Stimulated activated CD4-positive, alpha-beta T cell treated with anti-CD3 and anti-CD28 coated beads, Interleukin-15, amount 100 ng/mL, for 1 hour (primary cell): ENCODE measurements at places on chromosomes 5 and 9.

- DNase-seq, result no peak
Observed at GRCh38 chr5:155807884-155808576, 518.9 kb upstream of the SGCD start.

- DNase-seq, result no peak
Observed at GRCh38 chr5:14399054-14399692, 182.4 kb upstream of the OTULINL start.

- no peak for DNase-seq
Observed at GRCh38 chr9:133045132-133045531, 14.3 kb downstream of the GTF3C5 start.

GRCh38 chr5:77866198-77866597, 90.1 kb upstream of the TBCA start:
- DNase-seq, result no peak

DNA sequence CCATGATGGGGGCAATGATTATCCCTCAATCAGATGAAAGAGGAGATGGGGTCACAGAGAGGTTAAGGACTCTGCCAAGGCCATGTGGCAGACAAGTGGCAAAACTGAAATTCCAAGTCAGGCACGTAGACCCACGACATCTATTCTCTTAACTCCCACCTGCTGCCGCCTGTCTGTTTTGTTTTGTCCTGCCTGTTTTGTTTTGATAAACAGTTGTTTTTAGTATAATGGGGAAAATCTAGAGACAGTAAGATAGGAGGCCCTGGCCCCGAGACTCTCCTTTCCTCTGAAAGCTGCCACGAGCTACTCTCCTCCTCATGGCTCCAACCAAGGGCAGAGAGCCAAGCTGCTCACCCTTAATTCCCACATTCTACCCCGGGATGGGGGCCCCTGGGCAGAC, 4.9 kb downstream of the FSTL4 start:
- no peak for DNase-seq

- no peak for DNase-seq
Observed at GRCh38 chr5:116044073-116044472, 11.8 kb downstream of the ARL14EPL start.

- no peak for DNase-seq
Observed at GRCh38 chr5:144438237-144438636, 267.6 kb downstream of the KCTD16 start.

DNA sequence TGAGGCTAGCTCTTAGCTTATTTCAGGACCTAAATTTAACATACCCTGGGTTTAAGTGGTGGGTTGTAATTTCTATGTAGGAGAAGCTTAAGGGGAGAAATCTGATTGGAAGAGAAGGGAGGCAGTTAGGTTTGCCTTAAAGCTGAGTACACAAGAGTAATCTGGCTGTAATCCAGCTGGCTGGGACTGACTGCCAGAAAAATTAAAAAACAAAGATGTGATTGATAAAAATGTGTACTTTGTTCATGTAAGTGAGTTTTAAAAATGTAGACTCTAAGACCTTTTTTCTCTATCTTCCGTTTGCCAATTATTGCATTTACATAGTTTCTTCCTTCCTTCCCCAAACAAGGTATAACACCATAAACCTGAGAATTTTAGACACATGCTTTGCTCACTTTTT, 17.5 kb upstream of the MSMP start:
- no peak for DNase-seq

DNA sequence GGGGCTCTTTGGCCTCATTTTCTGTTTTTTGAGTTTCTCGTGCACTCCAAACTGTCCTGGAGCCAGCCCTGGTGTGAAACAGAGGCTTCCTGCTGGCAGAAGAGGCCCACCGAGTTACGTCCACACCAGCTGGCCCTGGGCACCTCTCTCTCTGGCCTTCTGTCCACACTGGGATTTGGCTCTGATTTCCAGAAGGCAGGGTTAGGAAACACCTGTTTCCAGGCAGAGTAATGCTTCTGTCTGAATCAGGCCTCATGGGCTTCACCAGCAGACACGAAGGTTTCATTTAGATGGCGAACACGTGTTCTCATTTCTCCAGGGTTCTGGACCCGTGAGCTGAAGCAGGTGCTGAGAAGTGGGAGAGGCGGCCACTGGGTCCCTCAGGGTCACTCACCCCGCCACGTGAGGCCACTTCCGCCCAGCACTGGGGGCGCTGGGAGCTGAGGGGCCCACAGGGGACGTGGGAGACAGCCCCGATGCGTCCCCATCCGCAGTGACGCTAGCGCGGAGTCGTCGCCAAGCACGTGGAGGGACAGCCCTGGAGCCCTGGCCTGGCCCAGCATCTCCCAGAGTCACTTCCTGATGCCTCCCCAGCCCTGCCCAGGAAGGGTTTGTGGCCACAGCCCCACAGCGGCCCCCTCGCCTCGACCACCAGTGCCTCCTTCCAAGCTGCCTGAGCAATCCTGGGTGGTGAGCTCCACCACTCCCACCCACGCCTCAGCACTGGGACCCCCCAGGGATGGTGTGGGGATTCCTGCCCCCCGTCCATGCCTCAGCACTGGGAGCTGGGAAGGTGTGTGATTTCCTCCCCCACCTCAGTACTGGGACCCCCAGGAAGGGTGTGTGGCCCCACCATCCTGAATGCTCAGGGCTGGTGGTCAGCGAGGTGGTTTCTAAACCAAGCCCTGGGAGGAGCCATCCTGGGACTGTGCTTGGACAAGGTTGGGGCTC, 4.9 kb upstream of the LRRC14B start:
- DNase-seq, result no peak

DNA sequence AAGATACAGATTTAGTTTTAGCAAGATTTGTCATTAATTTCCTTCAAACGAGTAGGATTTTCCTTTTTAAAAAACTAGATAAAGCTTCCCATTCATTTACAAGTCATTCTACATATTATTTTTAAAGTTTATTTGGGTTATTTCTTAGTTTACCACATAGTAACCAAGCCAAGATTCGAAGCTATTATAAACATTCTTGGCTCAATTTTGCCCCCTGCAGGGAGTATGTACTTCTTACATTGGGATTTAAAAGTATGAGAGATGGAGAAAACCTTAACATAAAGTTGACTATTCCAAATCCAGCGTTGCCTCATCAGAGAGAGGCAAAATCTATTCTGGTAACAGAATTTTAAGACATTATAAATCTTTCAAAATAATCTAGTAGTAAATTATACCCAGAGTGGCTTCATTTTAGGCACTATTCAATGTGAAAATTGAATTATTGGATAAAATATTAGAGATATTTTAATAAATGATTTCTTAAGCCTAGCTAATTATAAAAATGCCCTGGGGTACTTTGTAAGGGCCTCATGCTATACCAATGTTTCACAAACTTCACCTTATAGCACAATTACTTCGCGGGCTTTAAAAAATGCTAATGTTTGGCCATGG, 39.1 kb downstream of the FBN2 start:
- no peak for DNase-seq

DNA sequence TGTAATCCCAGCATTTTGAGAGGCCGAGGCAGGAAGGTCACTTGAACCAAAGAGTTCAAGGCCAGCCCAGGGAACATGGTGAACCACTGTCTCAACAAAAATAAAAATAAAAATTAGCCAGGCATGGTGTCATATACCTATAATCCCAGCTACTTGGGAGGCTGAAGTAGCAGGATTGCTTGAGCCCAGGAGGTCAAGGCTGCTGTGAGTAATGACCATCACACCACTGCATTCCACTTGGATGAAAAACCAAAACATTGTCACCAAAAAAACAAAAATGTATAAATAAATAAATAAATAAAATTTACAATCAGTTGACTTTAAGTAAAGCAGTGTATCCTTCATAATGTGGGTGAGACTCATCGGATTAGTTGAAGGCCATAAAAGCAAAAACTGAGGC, 541.4 kb downstream of the CSNK1G3 start:
- DNase-seq, result no peak

DNA sequence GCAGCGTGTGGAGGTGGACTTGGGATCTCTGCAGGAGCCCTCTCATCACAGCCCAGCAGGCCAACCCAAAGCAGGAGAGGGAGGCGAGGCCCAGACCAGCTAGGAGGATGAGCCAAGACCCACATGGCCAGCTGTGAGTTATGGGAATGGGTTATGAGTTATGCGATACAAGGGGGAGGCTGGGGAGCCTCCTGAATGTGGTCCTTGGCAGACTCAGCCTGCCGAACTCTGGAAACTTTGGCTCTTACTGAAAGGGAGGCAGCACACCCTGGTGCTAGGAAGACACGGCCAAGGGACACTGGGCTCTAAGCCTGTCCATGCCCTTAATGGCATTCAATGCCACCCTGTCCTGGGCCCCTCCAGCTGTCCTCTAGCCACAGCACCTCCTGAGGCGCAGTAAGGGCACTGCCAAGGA, 7.7 kb upstream of the VAV2 start:
- DNase-seq, result no peak

DNA sequence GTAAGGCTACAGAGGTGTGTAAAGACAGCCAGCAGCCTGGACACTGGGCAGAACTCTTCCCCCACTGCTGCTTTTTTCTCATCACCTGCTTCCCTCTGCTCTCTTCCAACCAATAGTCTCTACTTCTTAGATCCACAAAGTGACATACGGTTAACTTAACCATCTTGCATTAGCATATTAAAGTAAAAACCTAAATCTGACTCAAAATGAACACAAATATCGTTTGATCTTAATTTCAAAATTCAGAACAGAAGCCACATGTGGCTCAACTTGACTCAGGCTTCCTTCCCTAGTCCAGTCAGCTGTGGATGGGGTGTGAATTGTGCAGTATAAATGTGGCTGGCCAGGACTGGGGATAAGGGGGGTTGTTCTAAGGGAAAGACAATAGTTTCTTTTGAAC, 114.3 kb downstream of the STARD4 start:
- no peak for DNase-seq

- no peak for DNase-seq
Observed at GRCh38 chr5:179878222-179879002, 19.8 kb upstream of the MRNIP start.

- DNase-seq, result no peak
Observed at GRCh38 chr9:99112750-99113413, 8.0 kb downstream of the TGFBR1 start.

- DNase-seq, result no peak
Observed at GRCh38 chr5:39080597-39081204, 6.5 kb upstream of the RICTOR start.

DNA sequence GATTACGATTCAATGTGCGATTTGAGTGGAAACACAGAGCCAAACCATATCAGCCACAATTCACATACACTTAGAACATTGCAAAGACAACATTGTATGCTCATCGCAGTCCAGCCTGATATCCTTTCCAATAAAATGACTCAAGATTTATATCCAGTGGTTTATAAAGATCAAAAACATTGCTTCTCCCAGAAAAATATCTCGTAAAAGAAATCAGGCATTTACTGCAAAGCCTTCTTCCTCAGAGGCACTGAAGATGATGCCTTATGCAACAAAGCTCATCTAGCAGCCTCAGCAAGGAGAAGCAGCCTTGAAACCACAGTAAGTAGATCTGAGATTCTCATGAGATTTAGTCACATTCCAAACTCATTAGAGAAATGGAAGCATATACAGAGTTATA, 523.8 kb downstream of the ELAVL2 start:
- no peak for DNase-seq

DNA sequence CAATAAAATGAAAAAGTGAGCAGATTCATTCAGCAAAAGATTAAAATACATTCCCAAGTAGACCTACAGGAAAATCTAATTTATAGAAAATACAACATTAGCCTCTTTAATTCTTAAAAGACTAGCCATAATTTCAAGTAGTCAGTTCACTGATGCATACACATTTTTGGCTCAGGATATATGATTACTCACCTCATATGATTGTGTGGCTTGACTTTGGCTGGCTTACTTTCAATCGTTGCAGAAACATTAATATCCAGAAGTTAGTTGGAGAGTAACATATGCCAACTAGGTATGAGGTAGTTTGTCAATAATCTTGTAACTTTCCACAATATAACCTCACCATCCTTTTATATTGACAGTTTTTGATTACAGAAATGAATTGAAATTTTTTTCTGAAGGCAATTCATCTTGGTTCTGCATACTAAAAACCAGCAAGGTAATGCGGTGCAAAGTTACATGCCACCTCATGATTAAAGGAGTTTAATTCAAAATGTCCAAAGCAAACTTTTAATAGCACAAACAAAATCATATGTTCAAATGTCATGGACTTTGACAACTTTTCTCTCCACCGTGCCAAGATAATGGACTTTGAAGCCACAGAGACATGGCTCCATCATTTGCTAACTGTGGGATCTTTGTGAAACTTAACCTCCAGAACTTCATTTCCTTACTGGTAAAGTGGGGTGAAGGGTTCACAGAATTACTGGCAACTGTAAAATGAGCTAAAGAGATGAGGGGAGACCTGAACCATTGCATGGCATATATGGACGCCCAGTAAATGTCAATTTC, 76.6 kb upstream of the PAM start:
- no peak for DNase-seq

DNA sequence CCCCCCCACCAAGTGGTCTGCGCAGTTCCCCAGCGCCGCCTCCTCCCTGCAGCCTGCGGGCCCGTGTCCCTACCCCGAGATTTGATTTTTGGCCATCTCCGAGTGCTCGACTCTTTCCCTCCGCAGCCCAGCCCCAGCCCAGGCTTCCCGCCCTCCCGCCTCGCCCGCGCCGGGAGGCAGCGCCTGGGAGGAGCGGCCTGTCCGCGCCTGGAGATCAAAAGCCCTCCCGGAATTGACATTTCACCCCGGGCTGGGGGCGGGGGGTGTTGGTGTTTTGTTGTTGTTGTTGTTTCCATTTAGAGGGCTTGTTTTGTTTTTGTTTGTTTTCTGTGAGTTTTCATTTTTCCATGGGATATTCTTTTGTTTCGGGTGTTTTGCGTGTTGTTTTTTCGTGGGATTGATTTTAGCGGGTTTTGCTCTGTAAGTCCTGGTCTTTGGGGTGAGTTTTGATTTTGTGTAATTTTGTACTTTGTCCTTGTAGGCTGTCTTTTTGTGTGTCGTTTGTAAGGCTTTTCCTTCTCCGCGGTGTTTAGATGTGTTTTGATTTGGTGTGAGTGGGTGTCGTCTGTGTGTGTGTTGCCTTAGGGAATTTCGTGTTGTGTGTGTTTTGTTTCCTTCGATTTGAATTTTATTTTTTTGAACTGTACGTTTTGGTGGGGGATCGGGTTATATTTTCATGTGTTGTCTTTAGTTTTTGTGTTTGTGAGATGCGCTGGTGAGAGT, 1.7 kb upstream of the PAX5 start:
- DNase-seq, result no peak

DNA sequence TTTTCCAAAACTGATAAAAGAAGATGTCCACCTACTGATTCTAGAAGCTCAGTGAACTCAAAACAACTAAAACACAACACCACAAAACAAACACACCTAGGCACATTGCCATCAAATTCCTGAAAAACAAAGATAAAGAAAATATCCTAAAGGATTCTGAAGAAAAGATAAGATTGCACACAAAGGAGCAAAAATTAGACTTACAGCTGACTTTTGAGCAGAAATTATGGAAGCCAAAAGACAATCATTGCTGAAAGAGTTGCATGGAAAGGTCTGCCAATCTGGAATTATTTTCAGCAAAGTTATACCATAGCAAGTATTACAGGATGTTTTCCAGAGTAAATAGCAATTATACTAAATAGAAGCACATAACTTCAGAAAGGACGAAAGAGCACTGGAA, 128.2 kb upstream of the IRX2 start:
- DNase-seq, result no peak

- no peak for DNase-seq
Observed at GRCh38 chr5:72234265-72234700, 85.8 kb downstream of the MRPS27 start.

- DNase-seq, result no peak
Observed at GRCh38 chr5:169052207-169052606, 248.7 kb downstream of the SLIT3 start.

- no peak for DNase-seq
Observed at GRCh38 chr5:135140446-135141204, 106.6 kb upstream of the PITX1 start.
